ENCODE measurements at places on chromosomes 16 and 17.
A peak's percentile ranks its signal among the peaks of the same experiment; 100 is the strongest.

- no peak for DNase-seq
These were observed 13.0 kb downstream of the IRX3 start for GRCh38 chr16:54273566-54273965.

- no peak for DNase-seq
These were observed 3.9 kb upstream of the KRT26 start for GRCh38 chr17:40775945-40776344.

- no peak for DNase-seq
These were observed 26.9 kb downstream of the SPNS3 start for GRCh38 chr17:4460661-4461060.

- DNase-seq, result no peak
These were observed 149.5 kb downstream of the TRIM37 start for GRCh38 chr17:58956997-58957724.

DNA sequence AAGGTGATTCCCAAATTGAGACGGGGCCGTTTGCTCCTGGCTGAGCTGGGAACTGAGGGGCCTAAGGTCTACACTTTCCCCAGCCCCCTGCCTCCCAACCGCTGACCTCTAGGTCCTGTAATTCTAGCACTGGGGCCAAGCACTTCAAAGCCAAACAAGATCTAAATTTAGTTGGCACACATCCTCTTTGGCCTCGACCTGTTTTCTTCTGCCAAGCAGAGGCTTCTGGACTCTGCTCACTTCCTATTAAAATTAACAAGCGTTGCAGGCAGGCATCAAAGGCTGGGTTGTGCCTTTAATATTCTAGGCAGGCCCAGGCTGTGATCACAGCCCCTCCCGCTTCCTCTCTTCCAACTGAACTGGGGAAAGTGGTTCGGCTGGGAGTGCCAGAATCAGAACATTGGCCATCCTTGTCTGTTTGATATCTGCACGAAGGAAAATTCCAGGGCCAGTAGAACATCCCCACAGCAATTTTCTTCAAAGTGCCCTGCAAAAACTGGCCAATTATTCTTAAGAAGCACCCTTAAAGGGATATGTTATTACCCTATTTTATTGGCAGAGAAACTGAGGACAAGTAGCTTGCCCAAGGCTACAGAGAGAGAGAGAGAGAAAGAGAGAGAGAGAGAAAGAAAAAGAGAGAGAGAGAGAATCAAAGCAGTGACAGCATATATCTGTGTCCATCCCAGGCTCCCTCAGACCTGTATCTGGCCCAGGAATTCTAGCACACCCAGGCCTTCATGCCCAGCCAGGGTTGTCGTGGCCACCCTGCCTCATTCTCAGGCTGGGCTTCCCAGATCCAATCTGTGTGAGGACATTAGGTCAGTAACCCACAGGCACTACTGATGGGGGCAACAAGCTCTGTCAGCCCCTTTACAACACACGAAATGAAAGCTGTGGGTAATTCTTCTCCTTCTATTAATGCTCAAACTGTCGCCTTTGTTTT lies 12.8 kb upstream of the MT4 start:
- no peak for DNase-seq

DNA sequence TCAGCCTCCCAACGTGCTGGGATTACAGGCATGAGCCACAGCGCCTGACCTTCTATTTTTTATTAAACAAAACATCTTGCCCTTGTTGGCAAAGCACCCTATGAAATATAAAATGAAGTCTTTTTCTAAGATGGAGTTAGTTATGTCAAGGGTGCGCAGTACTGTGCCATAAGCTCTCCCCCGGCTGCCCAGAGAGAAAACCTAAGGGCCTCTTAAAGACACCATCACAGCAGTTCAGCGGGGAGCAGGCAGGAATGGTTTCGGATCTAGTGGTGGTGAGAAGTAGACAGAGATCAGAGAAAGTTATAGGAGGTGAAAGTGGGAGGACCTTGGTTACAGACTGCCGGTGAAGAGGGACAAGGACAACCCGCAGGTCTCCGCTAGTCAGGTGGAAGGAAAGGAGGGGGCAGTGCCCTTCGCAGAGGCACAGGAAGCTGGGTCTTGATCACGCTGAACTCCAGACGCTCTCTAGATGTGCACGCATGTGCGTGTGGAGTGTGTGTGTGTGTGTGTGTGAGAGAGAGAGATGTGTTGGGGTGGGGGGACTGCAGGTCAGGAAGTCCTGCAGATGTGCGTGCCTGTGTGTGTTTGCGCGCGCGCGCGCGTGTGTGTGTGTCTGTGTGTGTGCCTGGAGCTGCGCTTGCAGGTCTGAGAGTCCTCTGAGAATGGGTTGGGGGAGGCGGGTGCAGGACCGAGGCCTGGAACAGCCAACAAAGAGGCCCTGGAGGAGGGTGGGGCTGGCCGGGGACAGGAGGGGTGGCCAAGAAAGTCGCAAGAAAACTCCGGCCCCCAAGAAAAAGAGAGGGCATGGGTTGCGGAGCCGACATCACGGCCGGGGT lies 748 bp upstream of the CMTM3 start:
- peak; percentile 60 for DNase-seq

- no peak for DNase-seq
These were observed 873 bp upstream of the KSR1 start for GRCh38 chr17:27455236-27455913.

DNA sequence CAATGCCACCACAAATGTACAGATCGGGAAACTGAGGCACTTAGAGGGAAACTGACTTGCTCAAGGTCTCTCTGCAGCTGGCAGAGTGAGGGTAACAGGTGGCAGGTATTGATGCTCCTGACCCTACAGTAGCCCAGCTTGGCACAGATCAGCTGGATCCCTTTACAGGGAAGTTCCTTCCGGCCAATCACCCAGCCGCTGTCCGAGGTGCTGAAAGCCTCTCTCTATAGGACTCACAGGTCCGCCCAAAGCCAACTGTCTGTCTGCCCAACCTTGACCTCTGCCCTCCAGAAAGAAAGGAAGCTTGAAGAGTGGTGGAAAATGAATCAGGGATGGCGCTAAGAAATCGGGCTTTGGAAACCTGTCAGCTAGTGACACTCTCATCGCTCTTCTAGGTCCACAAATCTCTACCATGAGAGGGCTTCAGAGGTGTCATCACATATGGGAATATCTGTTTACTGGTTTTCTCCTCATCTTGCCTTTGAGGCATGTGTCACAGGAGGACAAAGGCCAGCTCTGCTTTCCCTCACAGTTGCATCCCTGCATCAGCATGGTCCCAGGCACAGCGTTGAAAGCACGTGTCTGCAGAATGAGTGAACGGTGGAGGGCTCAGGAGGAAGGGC lies 246.2 kb downstream of the KATNIP start:
- DNase-seq, result no peak
